ENCODE measurements at places on chromosomes 3 and 15. TPM values are rescaled to one million over a fixed set of nuclear protein-coding genes. Genes with fewer than 3 reads are reported as not detected.

Gene CCK
- not detected for total RNA-seq

Gene TP63
- total RNA-seq = 0.39 TPM

Gene CCR9
- total RNA-seq = not detected

Gene CCDC71
- total RNA-seq = 40.8 TPM

Gene GOLGA8R
- 1.5 TPM for total RNA-seq

Gene THAP10
- total RNA-seq = 3.0 TPM

Gene CCR8
- not detected for total RNA-seq

Gene GOLGA6B
- total RNA-seq = not detected

Gene ZBTB47
- 19.1 TPM for total RNA-seq

Gene TRH
- not detected for total RNA-seq
